ENCODE measurements at places on chromosomes 3 and 15.

DNA sequence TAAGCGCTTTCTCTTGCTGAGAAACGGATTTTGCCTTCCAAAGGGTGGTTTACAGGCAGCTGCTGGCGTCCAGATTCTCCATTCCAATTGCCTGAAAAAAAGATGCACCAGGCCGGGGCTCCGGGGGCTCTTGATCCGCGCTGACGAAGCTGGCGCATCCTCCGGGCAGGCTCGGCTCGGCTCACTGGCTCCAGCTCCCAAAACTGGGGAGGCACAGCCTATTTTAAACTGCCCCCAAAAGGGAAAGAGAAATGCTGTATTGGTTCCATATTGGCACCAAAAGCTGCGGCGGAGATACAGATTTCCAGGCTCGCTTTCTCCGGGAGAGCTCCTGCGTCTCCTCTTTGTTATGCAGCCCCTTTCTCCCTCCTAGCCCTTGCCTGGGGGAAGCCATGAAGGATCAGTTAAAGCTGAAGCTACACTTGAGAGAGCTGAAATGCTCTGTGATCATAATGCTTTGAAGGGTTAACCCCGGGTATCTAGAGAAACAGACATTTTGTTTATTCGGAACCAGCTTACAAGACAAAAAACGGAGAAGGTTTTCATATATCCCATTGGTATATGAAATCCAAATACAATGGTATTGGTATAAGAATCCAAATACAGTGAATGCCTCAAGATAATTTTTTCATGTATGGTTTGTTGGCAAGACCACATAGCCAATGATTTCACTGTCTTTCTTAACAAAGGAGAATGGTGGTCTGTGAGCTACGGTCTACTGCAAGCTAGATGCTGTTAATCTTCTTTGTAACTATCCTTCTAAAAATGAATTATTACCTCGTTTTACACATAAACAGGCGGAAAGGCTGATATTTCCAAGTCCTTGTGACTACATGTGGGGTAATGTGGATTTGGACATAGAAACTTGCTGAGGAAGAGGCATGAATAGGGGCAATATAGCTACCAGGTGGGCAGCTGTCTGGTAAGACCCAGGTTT is 693 bp downstream of the CD200 start:
- peak; percentile 62 for DNase-seq

GRCh38 chr15:31341071-31341470 is 14.4 kb downstream of the KLF13 start:
- peak; percentile 22 for DNase-seq

- DNase-seq = no peak
Measured at GRCh38 chr15:60589728-60590127, 110.8 kb upstream of the ICE2 start.

DNA sequence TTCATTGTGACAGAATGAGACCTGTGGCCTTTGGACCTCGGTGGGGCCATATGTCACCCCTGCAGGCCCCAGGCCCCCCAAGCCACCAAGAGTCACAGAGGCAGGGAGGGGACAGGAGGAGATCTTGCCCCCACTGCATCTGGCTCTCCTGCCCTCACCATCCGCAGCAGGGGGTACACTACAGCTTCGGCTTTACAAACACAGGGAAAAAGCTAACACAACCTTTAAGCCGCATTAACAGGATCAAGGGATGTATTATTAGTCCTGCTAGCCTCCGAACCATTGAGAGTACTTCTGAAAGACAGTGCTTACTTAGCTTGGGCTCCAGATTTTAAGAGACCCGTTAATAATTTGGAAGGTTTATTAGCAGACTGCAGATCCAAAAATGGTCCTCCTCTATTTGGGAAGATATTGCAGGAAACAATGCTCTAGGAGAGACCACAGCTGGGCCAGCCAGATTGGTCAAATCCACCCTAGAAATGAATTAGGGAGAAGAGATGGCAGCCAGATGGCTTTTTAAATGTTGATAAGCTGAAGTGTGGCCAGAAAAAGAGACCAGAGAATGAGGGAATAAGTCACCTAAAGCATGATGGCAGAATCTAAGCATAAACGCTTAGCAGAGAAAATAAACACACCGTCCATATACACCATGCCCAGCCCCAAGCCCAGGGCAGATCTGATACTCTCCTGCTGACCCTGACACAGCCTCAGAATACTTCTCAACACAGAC is 31.5 kb downstream of the SRGAP3 start:
- DNase-seq = no peak

- DNase-seq = no peak
Measured at GRCh38 chr3:62193586-62194345, 179.6 kb downstream of the FEZF2 start.

GRCh38 chr3:192129586-192129985 is 597.8 kb downstream of the FGF12 start:
- DNase-seq = no peak

- DNase-seq = no peak
Measured at GRCh38 chr15:87599616-87600015, 656.9 kb downstream of the NTRK3 start.

DNA sequence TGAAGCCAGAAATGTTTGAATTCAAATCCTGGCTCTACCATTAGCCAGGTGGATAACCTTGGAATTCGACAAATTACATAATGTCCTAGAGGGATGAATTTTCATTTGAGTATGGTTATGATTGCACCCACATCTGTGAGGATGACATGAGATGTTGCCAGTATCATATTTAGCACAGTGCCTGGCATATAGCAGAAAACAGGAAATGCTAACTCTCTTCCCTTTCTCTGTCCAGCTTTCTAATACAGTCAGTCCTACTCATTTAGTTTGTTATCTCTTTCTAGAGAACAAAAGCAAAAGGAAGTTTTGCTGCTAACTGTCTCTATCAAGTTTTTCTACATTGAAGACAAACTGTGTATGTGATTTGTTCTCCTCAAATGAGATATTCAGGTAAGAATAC is 231.7 kb downstream of the CPNE4 start:
- no peak for DNase-seq

- DNase-seq = no peak
Measured at GRCh38 chr3:168532135-168532534, 436.4 kb upstream of the GOLIM4 start.

DNA sequence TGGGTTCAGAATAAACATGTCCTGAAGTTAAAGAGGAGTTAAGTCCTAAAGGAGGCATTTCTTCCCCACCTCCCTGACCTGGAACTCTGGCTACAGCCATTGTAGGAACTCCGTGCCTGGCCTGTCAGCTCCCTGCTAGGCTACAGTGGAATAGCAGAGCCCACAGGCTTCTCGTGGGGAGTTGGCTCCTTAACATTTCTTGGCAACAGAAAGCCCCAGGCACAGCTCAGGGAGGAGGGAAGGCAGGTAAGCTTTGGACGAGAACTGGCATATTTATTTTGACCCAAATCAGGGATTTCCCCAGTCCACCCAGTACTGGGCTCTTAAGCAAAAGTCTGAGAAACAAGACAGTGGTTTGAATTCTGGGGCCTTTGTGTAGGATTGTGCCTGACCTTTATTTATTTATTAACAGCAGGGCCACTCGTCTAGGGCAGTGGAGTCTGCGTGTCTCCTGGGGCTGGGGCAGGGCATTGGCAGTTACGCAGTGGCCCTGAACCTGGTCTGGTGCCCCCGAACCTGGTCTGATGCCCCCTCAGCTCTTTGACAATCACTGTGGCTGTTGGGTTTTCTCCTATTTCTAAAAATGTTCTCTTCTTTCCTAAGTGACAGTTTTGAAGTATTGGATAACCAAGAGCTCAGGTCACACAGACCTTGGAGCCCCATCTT is 7.9 kb upstream of the ISG20 start:
- no peak for DNase-seq

DNA sequence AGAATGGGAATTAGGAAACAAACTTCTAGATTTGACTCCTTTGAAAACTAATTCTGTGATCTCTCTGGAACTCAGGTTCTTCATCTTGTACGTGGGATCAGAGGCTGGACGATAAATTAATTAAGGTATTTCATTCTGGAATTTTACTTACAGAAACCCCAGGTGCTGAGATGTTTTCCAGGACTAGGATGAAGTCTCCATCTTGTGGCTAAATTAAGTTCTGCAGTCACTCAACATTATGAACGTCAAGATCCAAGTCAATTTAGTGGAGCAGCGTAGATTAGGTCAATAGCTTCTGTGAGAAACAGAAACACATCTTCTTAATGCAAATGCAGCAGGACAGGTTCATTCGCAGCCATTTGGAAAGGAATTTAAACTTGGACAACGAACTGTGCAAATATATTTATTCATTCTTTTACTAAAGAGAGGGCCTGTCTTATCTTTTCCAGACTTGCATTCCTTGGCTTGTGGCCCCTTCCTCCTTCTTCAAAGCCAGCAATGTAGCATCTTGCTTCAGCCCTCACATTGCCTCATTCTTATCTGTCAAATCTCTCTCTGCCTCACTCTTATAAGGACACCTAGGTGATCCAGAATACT is 26.7 kb upstream of the TMC3 start:
- no peak for DNase-seq

GRCh38 chr15:82064824-82065223 is 19.0 kb upstream of the MEX3B start:
- no peak for DNase-seq

GRCh38 chr15:46265664-46266347 is 631.0 kb downstream of the SQOR start:
- DNase-seq = no peak

Data from Right ventricle myocardium inferior (tissue), 1 donor.